ENCODE measurements at places on chromosomes 4 and X. TPM values are rescaled to one million over a fixed set of nuclear protein-coding genes. Genes with fewer than 3 reads are reported as not detected.

DNA sequence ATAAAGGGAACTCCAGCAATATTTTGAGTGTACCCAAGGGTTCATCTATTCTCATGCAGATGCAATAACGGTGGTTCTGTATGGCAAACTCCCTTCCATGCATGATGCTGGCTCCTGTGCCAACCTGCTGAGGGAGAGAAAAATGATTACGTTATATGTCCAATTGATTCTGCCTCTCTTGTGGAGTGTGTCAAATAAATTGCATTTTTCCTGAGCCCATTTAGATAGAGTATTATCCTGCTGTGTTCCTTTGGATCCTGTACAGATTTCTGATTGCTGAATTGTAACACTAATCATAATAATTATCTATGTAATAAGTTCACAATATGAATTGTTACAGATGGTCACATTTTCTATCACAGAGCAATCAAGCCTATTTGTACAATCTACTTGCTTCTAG lies 821.7 kb downstream of the C4orf33 start:
- DNase-seq, result no peak

GRCh38 chr4:89140168-89140759 lies 28.9 kb downstream of the TIGD2 start:
- no peak for DNase-seq

DNA sequence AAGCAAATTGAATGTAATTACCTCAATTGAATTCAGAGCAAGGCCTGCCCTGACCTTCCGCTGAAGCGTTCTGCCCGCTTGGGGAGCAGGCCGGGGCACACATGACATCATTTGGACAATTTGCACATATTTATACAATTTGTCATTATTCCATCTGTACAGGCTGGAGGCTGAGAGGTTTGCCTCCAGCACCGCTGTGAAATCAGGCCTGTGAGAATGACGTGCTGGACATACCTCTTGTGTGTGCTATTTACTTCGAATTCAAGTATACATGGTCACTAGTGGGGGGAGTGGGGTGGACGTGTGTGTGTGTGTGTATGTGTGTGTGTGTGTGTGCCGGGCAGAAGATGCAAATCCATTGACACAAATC lies 285.6 kb downstream of the SHOX start:
- no peak for DNase-seq

GRCh38 chr4:163048447-163048846 lies 118.2 kb downstream of the NAF1 start:
- peak; percentile 27 for DNase-seq

DNA sequence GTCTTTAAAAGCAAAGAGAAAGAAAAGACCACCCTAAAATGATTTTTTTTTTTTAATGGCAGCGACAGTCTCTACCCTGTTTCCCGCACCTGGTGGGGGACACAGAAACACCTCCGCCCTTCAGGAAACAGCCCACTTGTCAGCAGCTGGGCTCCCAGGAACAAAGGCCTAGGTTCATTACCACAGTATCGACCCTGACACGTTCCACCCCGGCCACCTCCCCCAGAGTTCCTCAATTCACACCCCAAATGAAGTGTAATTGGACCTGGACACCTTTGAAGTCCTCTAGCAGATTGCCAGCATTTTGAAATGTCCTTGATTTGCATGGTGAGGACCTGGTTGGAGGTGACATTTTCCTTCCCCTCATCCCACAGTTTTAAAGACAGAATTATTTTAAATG lies 175.0 kb upstream of the BCOR start:
- no peak for DNase-seq

DNA sequence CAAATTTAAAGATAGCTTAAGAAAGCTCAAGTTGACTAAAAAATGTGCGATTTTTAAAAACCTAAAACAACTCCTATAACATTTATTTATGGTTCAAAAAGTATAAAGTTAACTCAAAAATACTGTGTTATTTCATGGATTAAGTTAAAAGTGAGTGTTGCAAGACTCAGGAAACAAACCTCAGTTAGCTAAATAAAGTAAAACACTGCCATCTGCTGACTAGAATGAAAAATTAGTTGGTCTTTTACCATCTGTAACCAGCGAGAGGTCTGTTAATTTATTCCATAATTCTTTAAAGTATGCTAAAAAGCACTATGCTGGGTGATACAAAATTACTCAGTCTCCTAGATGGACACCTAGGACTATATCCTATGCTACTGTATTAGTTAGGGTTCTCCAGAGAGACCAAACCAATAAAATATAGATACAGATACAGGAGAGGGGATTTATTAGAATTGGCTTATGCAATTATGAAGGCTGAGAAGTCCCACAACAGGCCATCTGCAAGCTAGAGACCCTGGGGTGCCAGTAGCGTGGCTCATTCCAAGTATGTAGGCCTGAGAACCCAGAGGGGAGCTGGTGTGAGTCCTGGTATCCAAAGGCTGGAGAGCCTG lies 4.9 kb upstream of the WDFY3 start:
- DNase-seq, result peak; percentile 19

The LRP2BP gene
- polyA plus RNA-seq, result 0.15 TPM

DNA sequence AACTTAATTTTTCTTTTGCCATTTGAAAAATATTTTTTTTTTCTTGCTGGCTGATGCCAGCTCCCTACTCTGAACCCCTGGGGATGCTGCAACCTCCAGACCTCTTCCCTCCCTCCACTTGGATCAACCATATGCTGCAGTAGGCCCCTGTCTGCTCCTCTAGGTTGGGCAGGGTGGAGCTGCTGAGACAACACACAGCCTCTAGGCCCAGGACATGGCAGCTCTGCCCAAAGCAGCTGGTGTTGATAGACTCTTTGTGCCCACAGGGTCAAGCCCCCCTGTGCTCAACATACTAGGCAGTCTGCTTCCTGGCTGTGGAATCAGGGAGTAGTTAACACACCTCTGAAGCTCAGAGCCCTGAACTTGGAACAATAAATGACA lies 19.9 kb upstream of the CLNK start:
- DNase-seq, result no peak

GRCh38 chrX:14509325-14510057 lies 19.8 kb upstream of the GLRA2 start:
- DNase-seq, result no peak

The INTU gene
- polyA plus RNA-seq, result not detected

The FSTL5 gene
- not detected for polyA plus RNA-seq

GRCh38 chrX:154353172-154353843 lies 21.1 kb downstream of the FLNA start:
- no peak for DNase-seq

GRCh38 chr4:5717449-5718158 lies 6.6 kb downstream of the EVC start:
- DNase-seq, result no peak

DNA sequence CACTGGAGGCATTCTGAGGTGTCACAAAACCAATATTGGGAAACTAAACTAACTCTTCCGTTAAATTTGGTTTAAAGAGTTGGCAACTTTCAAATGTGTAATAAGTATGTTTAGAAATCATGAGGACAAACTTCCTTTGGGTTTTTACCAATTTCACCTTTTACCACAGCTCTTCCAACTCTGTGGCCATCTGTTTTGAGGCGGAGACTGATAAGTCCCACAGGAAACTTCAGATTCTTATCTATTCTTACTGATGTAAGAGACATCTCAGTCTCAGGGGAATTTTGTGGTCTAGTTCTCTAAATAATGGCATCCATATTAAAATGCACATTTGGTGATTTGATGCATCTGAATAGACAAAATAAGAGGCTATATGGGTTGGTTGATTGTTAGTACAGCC lies 229.2 kb upstream of the AFF2 start:
- peak; percentile 12 for DNase-seq

GRCh38 chr4:137267024-137267423 lies 265.3 kb downstream of the PCDH18 start:
- no peak for DNase-seq

- DNase-seq, result no peak
Measured at GRCh38 chr4:112585977-112586736, 50.6 kb downstream of the ZGRF1 start.

The RAB40A gene
- 0.07 TPM for polyA plus RNA-seq

- DNase-seq, result no peak
Measured at GRCh38 chr4:122434285-122434684, 22.2 kb downstream of the IL2 start.

DNA sequence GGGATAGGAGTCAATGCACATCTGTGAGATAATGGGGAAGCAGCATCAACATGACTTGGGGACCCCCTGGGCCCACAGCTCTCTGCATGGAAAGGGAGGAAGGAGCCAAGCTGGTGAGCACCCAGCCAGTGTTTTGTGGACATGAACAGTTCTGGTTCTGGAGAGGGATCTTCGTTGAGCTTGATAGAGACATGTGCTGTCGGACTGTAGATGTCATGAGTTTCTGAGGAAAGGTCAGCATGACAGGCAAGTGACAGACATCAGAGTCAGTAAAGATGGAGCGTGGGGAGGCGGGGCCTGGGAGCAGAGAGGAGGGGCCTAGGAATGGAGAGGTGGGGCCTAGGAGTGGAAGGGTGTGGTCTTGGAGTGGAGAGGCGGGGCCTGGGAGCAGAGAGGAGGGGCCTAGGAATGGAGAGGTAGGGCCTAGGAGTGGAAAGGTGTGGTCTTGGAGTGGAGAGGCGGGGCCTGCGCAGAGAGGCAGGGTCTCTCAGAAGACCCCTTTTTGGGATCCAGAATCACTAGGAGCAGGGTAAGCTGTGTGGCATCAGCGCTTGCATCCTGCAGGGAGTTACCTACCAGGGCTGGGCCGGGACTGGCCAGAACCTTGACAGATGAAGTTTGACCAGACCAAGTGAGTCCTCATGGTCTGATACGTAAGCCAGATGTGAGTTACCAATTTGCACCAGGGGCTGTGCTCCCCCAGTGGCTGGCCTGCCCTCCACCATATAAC lies 33.7 kb downstream of the PIGG start:
- DNase-seq, result no peak

- DNase-seq, result no peak
Measured at GRCh38 chr4:74314944-74315343, 6.7 kb downstream of the EPGN start.

DNA sequence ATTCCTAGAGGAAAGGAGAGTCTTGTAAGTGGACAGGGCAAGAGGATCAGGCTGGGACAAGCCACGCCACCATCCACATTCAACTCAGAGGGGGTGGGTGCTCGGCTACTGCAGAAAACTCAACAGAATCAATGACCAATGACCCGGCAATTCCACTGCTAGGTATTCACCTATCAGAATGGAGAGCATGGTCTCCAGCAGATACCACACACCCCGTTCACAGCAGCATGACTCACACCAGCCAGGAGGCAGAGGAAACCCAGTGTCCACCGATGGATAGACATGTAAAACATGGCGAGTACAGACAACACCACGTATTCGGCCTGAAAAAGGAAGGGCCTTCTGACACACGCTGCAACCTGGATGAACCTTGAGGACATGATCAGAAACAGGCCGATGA lies 175.9 kb downstream of the AFAP1 start:
- DNase-seq, result no peak

The SH3RF1 gene
- polyA plus RNA-seq, result 2.0 TPM

DNA sequence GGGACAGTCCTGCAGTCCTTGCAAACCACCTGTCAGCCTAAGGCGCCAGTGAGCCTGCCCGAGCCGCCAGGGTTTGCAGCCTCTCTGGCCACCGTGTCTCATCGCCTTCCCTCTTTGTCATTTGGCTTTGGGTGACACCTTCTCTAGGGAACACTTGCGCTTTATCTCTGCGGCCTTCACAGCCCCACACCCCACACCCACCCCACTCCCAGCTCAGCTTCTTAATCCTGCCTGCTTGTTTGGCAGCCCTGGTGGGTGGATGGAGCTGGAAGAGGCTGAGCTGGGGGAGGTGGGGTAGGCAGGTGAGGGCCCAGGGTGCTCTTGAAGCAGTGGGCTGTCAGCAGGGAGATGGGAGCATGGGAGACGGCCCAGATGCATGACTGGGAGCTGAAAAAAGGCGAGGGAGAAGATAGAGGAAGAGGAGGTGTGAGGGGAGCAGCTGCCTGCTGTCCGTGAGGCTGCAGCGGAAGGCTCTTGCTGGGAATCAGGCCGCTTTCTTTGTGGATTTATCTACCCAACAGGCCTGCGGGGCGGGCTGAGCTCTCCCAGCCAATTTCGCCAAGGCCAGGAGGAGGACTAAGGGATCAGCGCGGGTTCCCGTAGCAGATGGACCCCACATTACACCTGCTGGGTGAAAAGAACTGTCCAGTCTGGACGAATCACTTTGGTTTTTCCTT lies 97.5 kb upstream of the STOX2 start:
- DNase-seq, result no peak

- DNase-seq, result no peak
Measured at GRCh38 chr4:174394915-174395314, 111.2 kb downstream of the CEP44 start.

DNA sequence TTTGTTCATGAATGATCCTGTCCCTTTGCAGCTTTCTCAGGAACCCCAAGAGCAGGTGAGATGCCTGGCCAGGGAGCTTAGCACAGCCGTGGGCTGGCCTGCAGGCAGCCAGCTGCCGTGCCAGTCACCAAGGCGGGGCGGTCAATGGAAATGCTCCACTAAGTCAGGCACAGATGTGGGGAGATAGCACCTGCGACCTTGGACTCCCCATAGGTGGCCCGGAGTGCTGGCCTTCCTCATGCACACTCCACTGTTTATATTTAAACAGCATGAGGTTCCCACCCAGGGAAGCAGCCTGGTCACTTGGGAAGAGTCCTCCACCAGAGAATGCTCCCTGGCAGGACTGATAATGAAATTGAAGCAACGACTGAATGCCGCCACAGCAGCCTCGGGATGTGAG lies 14.2 kb upstream of the ADRA2C start:
- no peak for DNase-seq

DNA sequence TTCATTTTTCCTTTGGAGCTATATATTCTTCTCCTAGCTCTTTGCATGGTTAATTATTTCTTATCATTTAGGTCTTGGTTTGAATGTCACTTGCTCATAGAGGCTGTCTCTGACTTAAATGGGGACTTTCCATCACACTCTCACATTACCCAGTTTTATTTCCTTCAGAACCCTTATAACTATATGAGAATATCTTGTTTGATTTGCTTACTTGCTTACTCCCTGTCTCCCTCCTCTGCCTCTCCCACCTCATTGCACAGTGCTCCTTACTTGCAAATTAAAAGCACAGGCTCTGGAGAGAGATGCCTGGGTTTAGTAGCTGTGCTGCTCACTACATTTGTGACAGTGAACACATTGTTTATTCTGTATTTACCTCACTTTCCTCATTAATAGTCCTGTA lies 174.6 kb downstream of the SOWAHB start:
- DNase-seq, result no peak

DNA sequence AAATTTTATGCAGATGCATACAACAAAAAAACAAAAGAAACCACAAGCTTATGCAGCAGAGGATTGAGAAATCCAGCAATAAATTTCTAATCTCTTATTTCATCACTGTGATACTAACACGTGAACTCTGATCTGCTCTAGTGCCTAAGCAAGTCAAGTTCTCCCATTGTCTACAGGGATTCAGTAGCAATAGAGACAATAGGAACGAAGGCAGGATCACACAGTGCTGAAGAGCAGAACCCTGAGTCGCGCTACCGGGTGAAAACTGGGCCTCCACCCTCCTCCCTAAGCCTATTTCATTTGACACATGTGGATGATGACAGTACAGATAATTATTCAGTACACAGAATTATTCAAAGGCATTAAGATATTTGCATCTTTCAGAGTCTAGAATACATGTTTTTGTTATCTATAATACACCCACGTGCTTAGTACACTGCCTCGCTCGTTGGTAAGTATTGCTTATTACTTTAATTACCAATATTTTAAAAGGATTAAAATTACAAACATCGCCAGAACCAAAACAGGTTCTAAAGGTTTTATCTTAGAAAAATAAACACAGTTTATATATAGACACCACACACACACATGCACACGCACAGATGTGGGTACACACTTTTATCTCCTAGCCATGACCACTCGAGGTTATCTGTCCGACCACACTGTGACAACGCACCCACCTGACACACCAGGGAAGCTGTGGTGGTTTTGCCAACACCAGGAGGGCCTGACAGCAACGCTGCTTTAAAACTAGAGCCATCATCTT lies 60.1 kb downstream of the RFC1 start:
- no peak for DNase-seq

GRCh38 chrX:81729269-81729777 lies 527.4 kb downstream of the SH3BGRL start:
- no peak for DNase-seq

Measured in B cell (primary cell).